Psoas muscle (tissue), 8 donors: ENCODE measurements at places on chromosomes 5 and 9. TPM values are rescaled to one million over a fixed set of nuclear protein-coding genes. Genes with fewer than 3 reads are reported as not detected.

The INSL6 gene
- not detected for total RNA-seq

The NOL6 gene
- 32.7 TPM for total RNA-seq

The SLC35D2 gene
- total RNA-seq, result 2.1 TPM

DNA sequence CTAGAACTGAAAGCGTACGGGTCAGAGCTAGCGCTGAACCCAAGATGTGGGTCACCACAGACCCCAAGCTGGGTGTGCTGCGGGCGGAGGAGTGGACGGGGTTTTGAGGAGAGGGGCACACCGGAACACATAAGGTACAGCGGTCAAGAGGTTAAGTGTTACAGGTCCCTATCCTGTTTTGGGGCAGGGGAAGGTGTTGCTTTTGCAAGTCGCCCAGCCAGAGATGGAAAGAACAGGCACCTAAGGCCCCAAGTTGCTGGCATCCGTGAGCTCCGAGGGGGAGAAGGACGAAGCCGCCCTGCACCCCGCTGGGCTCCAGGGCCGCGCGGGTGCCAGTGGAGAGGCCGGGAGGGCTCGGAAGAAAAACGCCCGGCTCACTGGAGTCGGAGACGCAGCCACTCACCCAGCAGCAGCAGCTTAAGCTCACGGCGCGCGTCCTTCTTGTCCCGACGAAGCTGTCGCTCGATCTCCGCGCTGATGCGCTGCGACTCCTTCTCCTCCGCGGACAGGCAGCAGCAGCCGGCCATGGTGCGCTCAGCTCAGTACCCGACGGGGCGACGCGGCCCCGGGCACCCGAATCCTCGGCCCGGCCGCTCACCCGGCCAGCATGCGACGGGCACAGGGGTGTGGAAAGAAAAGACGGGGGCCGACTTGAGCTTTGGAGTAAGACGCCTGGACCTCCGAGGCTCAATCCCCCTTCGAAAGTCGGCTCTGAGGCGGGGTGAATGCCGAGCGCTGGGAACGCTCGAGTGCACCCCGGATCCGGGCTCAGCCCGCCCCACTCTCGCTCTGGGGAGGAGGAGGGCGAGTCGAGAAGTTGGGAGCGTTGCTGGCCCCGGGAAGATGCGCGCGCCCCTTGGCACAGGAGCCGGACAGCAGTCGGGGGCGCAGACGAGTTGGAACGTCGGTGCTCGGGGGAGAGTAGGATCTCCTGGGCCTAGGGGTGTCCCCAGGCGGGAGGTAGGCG is 572 bp downstream of the GNA14 start:
- no peak for DNase-seq

DNA sequence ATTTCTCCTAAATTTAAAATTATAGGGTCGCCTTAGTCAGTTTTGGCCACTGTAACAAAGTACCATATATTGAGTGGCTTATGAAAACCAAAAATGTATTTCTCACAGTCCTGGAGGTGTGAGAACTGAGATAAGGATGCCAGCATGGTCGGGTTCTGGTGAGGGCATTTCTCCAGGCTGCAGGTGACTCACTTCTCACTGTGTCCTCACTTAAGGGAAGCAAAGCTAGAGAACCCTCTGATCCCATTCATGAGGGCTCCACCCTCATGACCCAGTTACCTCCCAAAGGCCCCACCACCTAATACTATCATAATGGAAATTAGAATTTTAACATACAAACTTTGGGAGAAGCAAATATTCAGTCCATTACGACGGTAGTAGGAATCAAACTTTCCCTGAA is 75.1 kb upstream of the FBN2 start:
- no peak for DNase-seq

DNA sequence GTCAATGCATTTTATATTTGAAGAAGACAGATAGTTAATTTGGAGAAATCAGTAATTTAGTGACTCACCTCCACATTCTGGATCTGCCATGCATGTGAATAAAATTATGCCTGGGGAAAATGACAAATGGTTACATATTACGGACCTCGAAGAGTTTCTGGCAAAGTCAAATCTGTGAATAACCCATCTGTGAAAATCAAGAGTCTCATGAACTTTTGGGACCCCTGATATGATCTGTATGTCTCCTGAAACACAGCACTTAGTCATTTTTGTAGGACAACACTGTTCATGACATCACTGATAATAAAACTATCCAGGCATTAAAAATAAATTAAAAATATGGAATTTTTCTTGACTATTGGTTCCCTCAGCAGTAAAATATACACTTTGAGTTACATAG is 584.5 kb downstream of the TLE4 start:
- no peak for DNase-seq

DNA sequence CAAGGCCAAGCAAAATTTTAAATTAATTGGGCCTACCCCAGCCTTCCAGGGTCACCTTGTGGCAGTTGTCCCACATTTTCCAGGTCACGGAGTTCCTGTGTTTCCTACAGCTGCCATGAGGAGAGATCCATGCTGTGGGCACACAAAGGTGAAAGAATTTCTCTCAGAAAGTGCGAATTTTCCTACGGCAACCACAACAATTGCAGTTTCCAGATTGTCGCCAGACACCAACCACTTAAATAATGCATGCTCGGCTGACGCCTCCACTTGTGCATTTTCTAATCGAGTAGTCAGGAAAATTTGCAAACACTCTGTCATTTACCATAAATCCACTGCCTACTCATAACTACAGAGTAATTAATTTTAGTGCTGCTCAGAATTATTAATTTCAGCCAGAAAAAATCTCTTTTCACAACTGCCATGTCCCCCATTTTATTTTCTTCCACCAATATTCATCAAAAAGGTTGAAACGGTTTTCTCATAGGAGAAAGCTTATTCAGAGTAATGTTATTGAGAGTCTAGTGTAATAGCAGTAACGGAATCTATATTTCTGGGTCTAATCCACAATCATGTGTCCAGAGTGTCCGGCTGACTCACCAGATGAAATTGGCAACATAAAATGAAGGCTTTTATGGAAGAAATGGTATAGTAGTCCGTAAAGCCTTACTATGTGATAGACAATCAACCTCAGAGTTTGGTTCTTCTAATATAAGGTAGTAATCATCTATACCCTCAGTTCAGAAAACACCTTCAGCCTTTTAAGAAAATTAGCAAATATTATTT is 389.8 kb downstream of the NR2F1-AS1 start:
- no peak for DNase-seq
